ENCODE measurements at places on chromosomes 2 and 18.

- no peak for DNase-seq
Measured at GRCh38 chr2:186486651-186487647, 889 bp downstream of the ZC3H15 start.

DNA sequence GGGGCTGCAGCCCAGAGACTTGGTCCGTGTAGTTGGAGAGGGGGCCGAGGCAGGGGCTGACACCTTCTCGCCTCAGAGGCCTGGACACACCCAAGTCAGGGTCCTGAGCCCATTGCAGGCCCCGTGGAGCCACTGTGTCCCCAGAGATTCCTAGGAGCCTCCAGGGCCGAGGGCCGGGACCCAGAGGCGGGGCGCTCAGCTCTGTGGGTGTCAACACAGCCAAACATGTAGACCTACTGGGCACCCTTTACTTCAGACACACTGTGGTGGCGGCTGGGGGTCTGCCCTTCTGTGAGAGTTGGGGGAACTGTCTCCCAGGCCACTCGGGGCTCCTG is 459 bp upstream of the ESPNL start:
- DNase-seq: no peak

- peak; percentile 45 for DNase-seq
Measured at GRCh38 chr2:96801005-96801785, 14.9 kb upstream of the CNNM3 start.

GRCh38 chr2:113602869-113603466 is 24.1 kb upstream of the RABL2A start:
- DNase-seq: no peak

GRCh38 chr2:239893236-239893515 is 132.0 kb downstream of the NDUFA10 start:
- no peak for DNase-seq

DNA sequence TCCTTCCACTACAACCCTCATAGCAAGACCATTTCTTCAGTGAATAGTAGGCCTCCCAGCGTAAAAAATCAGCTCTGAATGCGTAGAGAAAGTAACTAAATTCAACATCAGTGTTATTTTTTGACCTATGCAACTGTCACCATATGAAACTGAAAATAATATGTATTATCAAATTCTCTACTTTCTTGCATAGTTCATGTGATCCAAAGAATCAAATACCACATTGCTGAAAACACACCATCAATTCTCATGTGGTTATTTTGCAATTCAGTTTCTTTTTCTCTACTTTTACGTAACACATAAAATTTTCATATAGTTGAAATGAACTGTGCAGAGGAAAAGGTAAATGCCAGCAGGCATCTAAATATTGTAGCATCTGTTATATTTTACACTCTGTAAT is 208.5 kb upstream of the SPOPL start:
- DNase-seq: no peak

DNA sequence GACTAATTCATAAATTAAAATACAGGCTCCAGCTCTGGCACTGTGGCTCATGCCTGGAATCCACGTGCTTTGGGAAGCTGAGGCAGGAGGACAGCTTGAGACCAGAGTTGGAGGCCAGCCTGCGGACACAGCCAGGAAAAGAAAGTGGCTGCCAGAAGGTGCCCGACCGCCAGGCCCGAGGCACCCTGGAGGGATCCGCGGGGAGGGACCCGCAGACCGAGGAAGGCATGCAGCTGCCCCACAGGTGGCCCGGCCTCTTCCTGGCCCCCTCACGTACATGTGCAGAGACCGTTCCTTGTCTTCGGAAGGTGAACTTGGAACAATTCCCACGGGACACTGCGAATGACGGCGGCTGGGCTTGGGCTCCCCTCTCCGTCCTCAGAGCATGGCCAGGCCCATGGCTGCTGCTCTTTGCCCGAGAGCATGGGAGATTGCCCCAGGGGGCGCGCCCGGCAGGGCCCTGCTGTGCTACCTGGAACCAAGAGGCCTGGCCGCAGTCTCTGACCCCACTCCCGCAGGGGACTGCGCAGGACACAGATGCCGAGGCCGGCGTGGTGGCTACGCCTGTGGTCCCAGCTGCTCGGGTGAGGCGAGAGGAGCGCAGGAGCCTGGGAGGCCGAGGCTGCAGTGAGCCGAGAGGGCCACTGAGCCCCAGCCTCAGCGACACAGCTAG is 55.6 kb upstream of the IMP4 start:
- DNase-seq: no peak

GRCh38 chr2:120348134-120348736 is 2.3 kb downstream of the INHBB start:
- no peak for DNase-seq

DNA sequence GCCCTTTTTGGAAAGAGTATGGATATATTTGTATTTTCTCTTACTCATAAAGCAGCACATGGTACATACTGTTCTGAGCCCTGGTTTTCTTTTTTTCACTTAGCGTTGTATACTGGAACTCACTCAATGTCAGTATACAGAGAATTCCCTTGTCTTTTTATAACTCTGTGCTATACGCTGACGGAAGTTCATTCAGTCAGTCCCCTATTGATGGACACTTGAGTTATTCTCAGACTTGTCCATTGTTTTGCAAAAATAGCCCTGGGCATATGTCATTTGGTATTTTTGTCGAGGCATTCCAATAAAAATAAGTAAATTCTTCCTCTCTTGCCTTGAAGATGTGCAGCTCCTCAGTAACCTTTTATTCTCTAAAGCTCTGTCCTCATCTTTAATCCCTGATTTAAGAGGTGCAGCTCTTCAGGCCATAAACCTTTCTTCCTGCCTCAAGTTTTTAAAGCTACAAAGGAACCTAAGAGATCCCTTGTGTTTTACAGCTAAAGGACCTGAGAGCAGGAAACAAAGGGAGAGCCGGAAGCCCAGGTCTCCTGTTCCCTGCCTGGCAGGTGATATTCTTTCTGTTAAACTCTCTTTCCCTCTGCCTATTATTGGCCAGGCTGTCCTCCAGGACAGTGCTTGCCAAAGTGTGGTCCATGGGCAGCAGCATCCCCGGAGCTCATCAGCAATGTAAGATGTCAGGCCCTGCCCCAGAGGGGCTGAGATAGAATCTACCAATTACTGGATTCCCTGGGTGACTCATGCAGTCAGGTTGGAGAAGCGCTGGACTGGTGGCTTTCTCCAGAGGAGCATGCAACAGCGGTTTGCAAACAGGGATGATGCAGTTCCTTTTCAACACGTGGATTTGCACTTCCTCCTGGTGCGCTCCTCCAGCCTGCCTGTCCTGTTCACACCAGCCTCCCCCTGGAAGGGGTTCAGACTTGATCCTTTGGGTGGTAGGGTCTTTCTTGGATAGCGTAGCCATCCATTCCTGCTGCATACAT is 158.0 kb downstream of the NEDD4L start:
- DNase-seq: peak; percentile 51

DNA sequence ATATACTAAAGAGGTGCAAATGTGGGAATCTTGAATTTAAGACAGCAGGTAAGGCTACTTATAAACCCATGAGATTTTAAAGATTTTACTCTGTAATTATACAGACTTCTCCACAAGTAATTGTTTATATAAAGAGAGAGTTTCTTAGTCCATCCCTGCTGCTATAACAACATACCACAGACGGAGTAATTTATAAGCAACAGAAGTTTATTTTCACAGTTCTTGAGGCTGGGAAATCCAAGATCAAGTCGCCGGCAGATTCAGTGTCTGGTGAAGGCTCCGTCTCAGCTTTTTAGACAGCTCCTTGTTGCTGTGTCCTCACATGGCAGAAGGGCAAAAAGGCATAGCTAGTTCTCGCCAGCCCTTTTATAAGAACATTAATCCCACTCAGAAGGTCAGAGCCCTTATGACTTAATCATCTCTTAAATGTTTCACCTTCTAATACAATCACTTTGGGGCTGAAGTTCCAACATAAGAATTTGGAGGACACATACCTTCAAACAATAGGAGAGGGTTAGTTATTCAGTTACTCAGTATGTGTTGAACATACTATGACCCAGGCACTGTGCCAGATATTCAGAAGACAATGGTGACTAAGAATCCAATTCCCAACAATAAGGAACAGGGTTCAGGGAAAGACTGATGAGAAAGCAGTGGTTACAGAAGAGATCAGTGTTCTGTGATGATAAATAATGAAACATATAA is 466.0 kb downstream of the RIT2 start:
- DNase-seq: peak; percentile 1

DNA sequence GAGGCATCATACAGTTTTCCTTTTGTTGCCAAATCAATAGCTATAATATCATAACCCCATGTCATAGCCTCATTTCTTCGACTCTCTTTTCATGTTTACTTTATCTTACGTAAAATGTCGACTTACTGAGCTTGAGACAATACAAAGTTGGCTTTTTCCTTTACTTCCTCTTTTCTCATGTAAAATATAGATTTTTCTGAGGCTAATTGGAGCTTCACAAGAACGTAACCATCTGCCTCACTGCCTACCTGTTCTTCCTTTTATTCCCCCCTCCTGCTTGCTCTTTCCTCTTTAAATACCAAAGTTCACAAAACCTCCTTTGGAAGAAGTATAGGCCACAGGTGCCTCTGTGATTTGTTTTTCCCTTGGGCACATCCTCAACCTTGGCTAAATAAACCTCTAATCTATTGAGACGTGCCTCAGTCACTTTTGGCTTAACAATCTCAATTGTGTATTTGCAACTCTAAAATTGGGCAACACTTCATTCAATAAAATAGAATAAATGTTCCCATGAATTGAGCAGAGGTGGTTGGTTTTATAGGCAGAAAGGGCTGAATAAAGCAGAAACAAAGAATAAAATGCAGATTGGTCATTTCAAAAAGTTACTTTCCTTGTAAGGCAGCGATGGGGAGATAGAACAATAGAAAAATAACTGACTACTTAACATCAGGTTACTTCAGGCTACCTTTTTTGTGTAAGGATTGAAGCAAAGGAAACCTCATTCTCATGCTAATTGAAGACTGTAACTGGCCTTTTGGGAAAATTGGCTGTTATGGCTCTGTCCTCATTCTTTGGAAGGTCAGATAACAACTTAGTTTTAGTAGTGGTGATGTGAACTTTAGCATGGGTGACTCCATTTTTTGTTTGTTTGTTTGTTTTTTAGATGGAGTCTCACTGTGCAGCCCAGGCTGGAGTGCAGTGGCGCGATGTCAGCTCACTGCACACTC is 21.3 kb downstream of the COMMD1 start:
- no peak for DNase-seq

DNA sequence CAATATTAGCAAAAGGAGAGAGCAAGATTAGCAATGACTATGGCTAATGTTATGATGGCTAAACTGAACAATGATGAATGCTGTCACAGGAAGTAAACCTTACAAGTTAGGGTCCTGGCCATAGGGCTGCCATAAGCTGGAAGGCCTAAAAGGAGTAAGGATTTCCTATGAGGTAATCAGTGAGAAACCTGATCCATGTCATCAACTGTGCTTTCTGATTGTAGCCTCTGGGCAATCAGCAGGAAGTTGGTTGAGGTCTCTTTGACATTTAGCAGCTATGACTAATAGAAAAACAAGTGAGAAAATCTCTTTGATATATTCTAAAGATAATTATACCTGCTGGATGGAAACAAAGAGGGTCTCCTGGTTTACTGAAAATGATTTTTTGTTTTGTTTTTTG is 193.0 kb downstream of the RAB3GAP1 start:
- DNase-seq: peak; percentile 93

All from dermis microvascular lymphatic vessel endothelial cell (primary cell).